ENCODE measurements at places on chromosomes 1 and 21. TPM values are rescaled to one million over a fixed set of nuclear protein-coding genes. Genes with fewer than 3 reads are reported as not detected.
A peak's percentile ranks its signal among the peaks of the same experiment; 100 is the strongest.

The PADI3 gene
- 83.2 TPM for total RNA-seq

The RIPK4 gene
- 41.2 TPM for total RNA-seq

The PLEKHA6 gene
- total RNA-seq, result 36.3 TPM

The CTSE gene
- total RNA-seq, result 0.54 TPM

The CA14 gene
- not detected for total RNA-seq

The HFM1 gene
- 0.14 TPM for total RNA-seq

The IFNLR1 gene
- 0.17 TPM for total RNA-seq

The IFI44 gene
- total RNA-seq, result 19.4 TPM

GRCh38 chr1:201947697-201948008 is 1.3 kb upstream of the LMOD1 start:
- no peak for DNase-seq

GRCh38 chr1:23210351-23210785 is 6.9 kb downstream of the HTR1D start:
- peak; percentile 59 for DNase-seq

GRCh38 chr1:226476648-226477319 is 68.9 kb upstream of the PARP1 start:
- no peak for DNase-seq

GRCh38 chr1:214660900-214661299 is 57.9 kb downstream of the CENPF start:
- no peak for DNase-seq

DNA sequence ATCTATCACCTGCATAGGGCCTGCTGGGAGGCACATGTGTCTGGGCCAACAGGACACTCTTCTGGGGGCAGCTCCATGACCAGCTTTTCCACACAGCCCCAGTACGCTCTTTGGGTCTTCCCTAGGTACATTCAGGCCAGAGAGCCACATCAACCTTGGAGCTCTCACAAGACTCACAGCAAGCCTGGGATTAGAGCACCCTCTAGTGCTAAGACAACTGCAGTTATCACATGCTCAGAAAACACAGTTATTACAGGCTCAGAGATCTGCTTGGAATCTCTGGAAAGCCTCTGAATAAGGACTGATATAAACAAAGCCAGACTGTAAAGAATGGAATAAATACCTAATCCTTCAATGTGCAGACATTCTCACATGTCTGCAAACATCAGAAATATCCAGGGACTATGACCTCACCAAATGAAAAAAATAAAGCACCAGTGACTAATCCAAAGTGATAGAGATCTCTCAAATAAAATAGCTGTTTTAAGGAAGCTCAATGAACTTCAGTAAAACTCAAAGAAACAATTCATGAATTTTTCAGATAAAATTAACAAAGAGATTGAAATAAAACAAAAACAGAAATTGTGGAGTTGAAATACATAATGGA is 563.9 kb upstream of the NR5A2 start:
- no peak for DNase-seq

- no peak for DNase-seq
Observed at GRCh38 chr1:20349561-20349960, 58.9 kb downstream of the VWA5B1 start.

GRCh38 chr1:162056043-162056442 is 13.4 kb upstream of the NOS1AP start:
- peak; percentile 37 for DNase-seq

DNA sequence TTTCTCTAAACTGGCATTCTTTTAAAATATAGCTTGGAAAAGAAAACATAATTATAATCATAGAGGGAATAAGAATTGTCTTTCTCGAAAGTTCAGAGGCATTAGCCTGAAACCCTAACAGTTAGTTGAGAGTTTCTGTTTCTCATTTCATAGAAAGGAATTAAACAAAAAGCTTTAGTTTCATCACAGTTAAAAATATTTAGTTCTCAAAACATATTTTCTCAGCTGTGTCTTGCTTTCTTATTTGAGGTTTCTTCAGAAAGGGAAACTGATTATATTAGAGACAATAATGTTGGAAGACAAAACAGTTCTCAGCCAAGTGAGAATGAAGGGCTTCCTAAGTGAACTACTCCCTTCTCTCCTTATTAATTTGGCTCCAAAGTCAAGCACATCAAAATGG is 75.4 kb upstream of the C1orf105 start:
- no peak for DNase-seq

DNA sequence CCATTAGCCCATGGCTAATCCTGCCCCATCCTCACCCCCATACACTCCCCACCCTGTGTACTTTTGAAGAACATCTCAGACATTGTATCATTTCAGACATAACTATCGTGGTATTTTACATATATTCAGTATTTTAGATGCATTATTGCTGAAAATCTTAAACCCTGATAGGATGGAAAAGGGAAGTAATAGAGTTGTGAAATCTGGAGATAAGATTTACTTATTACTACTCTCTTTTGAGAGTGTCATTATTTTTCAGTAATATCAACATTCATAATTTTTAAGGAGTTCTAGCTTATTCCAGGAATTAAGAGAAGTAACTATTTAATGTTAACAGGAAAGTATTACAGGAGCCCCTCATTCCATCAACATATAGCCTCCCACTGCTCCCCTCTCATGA is 34.4 kb downstream of the ADCY10 start:
- no peak for DNase-seq
